ENCODE measurements at places on chromosomes 1 and 21.

- DNase-seq = no peak
Measured at GRCh38 chr1:206558794-206559671, 51.7 kb downstream of the RASSF5 start.

DNA sequence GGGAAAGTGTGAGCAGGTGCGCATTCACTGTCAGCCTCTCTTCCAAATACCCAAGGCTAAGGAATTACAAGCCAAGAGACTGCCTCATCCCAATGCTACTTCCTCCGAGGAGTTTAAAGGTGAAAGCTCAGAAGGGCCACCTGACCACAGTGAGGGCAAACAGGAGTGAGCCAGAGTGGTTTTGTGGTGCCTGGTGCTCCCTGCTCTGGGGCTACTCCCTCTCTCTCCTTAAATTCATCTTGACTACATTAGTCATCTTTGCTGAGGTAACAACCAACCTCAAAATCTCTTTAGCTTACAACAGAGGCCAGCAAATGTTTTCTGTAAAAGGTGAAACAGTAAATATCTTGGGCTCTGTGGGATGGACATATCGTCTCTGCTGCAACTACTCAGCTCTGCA is 14.2 kb upstream of the ZBTB8A start:
- DNase-seq = no peak

- no peak for DNase-seq
Measured at GRCh38 chr1:63600248-63600647, 7.0 kb downstream of the PGM1 start.

- DNase-seq = no peak
Measured at GRCh38 chr1:237258871-237259270, 216.9 kb downstream of the RYR2 start.

GRCh38 chr1:147726168-147726567 is 34.2 kb downstream of the GJA5 start:
- DNase-seq = no peak

- DNase-seq = no peak
Measured at GRCh38 chr1:16391411-16391810, 24.4 kb downstream of the SZRD1 start.

DNA sequence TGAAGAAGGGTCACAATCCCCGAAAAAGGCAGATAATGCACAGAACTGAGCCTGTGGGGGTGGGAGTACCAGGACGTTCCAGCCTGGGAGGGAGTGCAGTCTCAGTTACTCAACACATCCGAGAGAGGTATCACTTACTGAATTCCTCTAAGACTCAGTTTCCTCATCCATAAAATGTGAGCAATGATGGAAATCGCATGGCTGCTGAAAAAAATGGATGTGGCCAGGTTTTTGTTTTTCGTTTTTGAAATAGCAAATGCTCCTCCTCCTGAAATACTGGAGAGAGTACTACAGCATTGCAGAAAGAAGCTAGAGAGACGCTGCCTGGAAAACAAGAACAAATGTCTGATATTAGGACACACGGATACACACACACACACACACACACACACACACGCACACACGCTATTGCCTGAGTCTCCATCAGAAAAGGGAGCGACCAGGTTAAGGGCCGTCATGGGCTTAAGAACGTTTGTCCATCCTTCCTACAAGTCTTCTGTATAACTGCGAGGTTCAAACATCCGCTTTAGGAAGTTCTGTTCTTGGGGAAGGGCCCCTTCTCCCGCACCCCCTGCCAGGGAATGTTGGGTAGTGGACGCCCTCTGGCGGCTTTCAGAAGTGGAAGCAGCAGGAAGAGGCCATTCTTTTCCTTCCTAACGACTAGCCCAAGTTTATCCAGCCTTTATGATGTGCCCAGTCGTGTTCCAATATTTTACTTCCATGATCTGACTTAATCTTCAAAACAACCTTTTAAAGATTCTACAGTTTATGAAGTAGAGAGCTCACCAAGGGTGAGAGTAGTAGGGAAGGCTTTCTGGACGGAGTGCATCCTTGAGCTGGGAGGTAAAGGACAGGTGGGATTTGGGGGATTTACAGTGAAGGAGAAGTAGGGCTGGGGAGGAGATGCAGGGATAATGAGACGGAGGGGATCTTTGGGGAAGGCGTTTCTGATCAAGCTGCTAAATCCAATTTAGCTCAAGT is 699 bp upstream of the NES start:
- DNase-seq = peak; percentile 70

- no peak for DNase-seq
Measured at GRCh38 chr1:21906173-21907078, 30.7 kb downstream of the HSPG2 start.

GRCh38 chr1:222095606-222096475 is 354.0 kb upstream of the DUSP10 start:
- DNase-seq = peak; percentile 40

DNA sequence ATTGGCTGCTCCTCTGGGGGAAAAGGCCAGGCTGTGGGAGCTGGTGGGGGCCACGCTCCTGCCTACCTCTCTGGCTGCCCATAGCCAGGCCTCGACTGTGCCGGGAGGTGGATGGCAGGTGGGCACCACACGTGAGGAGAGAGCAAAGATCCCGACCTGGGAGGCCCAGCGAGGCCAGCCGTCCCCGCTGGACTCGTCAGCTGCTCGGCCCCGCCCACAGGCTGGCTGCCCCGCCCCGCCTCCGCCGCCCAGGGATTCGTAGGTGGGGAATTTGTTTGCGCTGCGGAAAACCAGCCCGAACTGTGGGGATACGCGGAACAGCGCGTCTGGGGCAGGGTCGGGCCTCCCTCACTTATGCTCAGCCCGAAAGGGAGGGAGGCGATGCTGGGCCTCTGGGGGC is 31.7 kb downstream of the TP73 start:
- DNase-seq = peak; percentile 91

DNA sequence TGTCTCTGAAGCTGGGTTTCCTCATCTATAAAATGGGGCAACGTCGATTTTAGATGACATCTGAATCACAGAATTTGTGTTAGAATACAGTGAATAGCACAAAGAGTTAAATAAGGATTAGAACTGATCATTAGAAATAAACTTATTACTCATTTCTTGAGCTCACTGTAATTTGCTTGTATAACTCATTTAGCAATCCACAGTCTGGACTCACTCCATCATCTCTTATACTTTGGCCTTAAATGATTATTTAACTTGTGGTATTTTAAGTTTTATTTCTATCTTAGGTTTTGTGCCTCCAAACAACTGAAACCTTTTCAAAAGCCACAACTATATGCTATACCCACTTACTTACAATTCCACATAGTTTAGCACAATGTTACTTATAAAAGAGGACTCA is 128.0 kb downstream of the CDC42BPA start:
- no peak for DNase-seq

DNA sequence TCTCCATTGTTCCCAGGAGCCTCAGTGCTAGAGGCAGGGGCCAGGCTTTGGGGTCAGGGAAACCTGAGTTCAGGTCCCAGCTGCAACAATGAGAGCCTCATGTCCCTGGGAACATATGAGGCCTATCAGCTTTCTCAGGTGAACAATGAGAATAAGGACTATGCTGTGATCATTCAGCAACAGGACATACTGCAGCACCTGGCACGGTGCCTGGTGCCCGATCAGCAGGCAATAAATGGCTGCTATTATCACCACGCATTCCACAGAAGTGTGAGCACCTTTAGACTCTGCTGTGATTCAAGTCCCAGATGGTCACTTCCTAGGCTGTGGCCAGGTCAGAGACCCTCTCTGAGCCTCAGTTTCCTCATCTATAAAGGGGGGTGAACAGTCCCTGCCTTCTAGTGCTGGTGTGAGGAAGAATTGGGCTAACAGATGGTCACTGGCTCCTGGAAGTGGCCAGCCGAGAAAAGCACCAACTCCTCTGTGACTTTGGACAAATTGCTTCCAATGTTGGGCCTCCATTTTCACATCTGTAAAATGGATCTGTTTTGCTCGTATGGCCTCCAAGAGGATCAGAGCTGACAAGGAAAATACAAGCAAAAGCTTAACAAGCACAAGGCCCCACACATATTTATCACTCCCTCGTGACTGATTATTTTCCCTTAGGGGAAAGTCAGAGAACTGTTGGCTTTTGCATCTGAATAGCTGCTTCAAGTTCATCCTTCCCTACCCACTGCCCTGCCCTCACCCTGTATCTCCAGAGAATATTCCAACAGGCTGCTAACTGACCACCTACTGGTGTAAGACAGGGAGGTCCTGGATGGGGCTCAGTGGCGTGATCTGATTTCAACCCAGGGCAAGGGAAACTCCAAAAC is 1.1 kb downstream of the SLC5A9 start:
- DNase-seq = no peak

DNA sequence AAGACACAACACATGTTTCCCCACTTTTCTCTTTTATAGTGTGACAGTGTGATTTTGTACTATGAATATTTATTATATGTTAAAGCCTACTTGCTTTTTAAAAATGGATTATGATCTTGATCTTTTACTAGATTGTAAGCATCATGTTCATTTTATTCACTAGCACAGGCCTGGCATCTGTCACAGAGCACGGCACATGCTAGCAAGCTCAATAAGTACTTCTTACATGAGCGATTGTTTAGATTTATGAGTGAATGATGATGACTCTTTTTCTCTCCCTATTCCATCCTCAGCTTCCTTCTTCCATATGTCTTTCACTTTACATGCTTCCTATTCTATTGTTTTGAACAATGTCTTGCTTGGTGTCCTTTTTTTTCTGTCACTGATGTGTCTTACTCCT is 1454.1 kb downstream of the MRPL39 start:
- no peak for DNase-seq

DNA sequence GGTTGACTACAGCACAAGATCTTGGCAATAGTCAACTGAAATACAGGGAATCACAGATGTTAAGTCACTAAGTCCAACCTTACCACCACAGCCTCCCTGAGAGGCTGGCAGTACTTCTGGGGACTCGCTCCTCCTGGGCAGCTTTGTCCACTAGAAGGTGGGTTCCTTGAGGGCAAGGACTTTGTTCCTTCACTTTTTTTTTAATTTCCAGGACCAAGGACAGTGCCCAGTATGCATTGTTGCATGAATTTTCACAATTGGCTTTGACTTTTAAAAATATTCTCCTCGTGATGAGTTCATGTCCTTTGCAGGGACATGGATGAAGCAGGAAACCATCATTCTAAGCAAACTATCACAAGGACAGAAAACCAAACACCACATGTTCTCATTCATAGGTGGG is 96.7 kb upstream of the IGSF21 start:
- DNase-seq = no peak

GRCh38 chr1:38502758-38503157 is 356.8 kb downstream of the RRAGC start:
- peak; percentile 22 for DNase-seq

GRCh38 chr1:228972576-228972975 is 237.3 kb downstream of the RHOU start:
- no peak for DNase-seq

- no peak for DNase-seq
Measured at GRCh38 chr1:207054491-207054890, 1.4 kb downstream of the PFKFB2 start.

- DNase-seq = no peak
Measured at GRCh38 chr1:47533793-47534328, 96.0 kb downstream of the FOXD2 start.

DNA sequence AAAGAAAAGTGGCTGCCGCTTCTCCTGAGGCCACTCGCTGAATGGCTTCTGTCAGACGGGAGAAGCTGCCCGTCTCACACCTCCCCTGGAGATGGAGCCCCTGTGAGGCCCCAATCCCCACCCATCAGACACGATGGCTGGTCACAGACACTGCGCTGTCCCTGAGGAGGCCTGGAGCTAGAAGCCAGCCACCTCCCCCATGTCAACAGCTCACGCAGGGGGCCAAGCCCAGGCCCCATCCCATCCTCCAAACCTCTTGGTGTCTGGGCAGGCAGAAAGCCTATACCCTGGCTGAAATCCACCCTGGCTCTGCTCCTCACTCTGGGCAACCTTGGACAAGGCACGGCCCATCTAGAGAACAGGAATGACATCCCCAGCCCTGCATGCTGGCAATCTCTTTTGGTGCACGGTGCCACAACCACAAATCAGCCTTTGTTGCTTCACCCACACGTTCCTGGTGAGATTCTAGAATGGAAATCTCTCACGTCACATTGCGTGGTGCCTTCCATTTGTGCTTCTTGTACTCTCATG is 273.9 kb upstream of the VAMP3 start:
- DNase-seq = no peak

GRCh38 chr1:226820941-226821718 is 49.3 kb upstream of the PSEN2 start:
- DNase-seq = no peak

GRCh38 chr1:26703478-26703877 is 7.7 kb downstream of the ARID1A start:
- DNase-seq = no peak

DNA sequence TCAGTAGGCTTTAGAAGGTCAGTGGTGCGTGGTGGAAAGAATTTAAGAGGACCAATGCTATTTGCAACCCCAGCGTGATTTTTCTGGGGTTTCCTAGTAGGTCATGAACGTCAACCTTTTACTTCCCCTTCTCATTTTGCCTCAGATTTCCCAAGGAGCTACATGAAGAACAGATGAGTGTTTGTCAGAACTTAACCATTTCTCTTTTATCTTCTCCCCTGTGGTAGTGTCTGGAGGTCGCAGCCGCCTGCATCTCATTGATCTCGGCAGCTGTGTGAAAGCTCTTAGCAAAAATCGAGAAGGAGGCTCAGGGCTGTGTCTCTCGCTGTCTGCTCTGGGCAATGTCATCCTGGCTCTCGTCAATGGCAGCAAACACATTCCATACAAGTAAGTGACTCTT is 491.1 kb downstream of the KIF26B start:
- DNase-seq = no peak

GRCh38 chr1:156502894-156503697 is 2.5 kb upstream of the MEF2D start:
- DNase-seq = no peak

DNA sequence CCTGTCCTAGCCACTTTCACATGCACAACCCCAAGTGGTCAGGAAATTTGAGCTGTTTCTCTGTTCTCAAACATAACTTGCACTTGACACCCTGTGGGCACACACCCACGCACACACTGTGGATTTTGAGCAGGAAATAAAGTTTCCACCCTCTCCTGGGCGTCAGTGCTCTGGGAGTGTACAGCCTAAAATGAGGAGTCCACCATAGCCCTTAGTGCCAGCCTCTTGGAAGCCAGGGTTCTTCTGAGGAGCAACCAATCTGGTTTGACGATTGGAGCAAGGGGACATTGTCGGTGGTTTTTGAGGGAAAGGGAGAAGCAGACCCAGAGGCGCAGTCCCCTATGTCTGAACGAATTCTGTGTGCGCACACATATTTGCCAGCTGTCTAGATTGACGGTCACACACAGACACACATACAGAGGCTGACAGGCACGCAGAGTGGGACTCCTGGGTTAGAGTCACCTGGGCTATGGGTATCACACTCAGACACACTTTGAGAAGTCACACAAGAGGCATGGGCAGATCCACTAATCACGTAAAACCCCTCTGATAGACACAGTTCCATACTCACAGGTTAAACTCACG is 2.7 kb downstream of the DMBX1 start:
- no peak for DNase-seq

DNA sequence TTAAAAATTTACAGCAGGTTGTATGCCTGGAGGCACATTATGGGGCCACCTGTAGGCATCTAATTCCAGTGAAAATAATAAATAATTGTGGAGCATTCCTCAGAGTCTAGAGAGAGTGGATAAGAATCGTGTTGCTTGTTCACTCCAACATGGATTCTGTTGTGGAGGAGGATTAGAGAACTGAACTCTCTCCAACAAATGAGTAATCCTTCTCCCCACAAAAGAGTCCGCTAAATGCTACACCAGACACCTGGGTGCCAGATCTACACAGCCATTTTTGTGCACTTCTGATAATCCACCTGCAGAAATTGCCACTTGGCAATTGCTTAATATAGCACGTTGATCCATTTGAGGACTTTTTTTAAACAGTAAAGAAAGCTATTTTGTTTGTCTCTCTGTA is 113.7 kb upstream of the DPYD start:
- no peak for DNase-seq

Data from nephron progenitor cell (in vitro differentiated cells).